Mesenteric fat pad (tissue), 1 donor: ENCODE measurements at places on chromosomes 16 and 17. TPM values are rescaled to one million over a fixed set of nuclear protein-coding genes. Genes with fewer than 3 reads are reported as not detected.

The CCDC102A gene
- total RNA-seq = 5.0 TPM

DNA sequence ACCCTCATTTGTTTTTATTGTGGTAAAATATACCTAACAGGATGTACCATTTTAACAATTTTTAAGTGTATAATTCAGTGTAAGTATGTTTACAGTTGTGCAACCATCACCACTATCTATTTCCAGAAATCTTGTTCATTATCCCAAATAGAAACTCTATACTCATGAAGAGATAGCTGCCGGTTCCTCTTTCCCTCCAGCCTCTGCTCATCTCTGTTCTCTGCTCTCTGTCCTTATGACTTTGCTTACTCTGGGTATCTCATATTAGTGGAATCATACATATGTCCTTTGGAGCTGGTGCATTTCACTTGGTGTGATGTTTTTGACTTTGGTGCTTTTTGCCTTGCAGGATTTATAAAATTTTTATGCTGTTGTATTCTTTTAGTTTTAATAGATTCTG, 19.4 kb downstream of the CYLD start:
- DNase-seq = no peak

The VMO1 gene
- total RNA-seq = 6.9 TPM

The MYCBPAP gene
- 0.61 TPM for total RNA-seq

The NPIPB6 gene
- 4.7 TPM for total RNA-seq

- DNase-seq = peak; percentile 65
Measured at GRCh38 chr17:20989991-20990855, 52.6 kb downstream of the USP22 start.

- DNase-seq = no peak
Measured at GRCh38 chr17:17840751-17841591, 4.2 kb upstream of the SREBF1 start.

GRCh38 chr17:41860254-41860931, 4.8 kb downstream of the KLHL11 start:
- DNase-seq = no peak

The BRICD5 gene
- 2.9 TPM for total RNA-seq

GRCh38 chr16:3101841-3102470, 2.9 kb upstream of the ZSCAN10 start:
- no peak for DNase-seq

DNA sequence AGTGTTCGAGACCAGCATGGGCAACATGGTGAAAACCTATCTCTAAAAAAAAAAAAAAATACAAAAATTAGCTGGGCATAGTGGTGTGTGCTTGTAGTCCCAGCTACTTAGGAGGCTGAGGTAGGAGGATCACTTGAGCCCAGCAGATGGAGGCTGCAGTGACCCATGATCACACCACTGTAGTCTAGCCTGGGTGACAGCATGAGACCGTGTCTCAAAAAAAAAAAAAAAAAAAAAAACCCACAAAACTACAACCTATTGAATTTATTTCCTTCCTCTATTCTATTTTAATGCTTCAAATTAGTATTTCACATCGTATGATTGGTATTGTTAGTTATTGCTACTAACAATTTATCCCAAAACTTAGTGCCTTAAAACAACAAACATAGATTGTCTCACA, 9.4 kb upstream of the NUFIP2 start:
- DNase-seq = no peak

DNA sequence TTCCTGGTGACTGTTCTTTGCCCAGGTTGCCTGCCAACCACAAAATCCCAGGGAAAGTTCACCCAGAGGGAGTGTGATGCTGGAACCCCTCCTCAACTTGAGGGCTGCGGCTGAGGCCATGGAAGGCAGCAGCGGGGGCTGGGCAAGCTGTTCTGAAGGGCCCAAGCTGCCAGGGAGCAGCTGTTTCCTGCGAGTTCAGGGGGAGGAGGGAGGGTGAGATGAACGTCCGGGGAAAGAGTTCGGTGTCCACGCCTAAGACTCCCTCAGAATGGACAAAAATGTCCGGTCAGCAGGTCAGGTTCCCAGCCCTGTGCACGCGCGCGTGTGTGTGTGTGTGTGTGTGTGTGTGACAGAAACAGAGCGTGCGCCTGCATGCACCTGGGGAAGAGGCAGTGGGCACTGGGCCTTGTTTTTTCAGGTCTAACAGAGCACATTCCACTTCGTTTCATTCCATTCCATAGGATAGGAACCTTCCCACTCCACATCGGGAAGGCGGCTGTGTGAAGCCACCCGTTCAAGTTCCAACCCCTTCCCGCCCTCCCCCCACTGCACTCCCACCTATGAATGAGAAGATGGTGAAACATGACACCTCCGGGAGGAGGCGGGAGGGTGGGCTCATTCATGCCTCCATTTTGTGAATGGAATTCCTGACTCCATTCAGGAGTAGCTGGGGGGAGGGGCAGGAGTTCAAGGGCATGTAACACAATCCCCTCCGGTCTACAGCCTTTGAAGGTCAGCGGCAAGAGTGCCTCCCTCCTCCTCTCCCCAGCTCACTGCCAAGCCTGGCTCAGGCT, 15.7 kb downstream of the ETV4 start:
- DNase-seq = no peak

The PLSCR3 gene
- 42.6 TPM for total RNA-seq

GRCh38 chr17:45016823-45017222, 34.6 kb downstream of the DCAKD start:
- DNase-seq = no peak

GRCh38 chr16:58425756-58426494, 33.7 kb downstream of the GINS3 start:
- DNase-seq = no peak

The CMIP gene
- total RNA-seq = 68.4 TPM

The TMEM235 gene
- total RNA-seq = not detected

The AGRP gene
- not detected for total RNA-seq

DNA sequence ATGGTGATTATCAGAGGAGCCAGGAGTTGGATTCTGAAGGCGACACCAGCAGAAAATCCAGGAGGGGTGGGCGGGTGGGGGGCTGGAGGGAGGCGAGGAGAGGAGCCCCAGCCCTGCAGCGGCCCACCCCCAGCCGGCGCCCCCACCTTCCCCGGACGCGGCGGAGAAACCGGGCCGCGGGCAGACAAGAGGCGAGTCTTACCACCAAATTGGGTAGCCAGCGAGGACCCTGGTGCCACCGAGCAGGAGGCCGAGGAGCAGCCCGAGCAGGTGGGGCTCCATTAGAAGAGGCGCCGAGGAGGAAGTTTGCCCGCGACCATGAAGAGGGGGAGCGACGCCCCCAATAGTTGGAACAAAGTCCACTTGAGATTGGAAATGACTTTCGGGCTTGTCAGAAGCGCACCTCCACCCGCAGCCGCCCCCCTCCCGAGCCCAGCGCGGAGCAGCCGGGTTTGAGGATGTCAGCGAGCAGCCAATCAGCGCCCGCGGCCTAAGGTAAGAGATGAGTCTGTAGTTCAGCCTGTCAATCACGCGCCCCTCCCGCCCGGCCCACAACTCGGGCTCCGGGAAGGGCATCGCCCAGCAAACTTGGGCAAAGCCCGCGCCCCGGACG, at the start of gene WNT3:
Gene WNT3 (minus strand): TSS at position 377 of the 613 bp plus-strand sequence. CDS start 95 bp downstream, at position 282.
- DNase-seq = no peak

- no peak for DNase-seq
Measured at GRCh38 chr16:66354034-66354909, 12.2 kb upstream of the CDH5 start.

- DNase-seq = peak; percentile 95
Measured at GRCh38 chr17:29591737-29592608, 959 bp upstream of the ANKRD13B start.

DNA sequence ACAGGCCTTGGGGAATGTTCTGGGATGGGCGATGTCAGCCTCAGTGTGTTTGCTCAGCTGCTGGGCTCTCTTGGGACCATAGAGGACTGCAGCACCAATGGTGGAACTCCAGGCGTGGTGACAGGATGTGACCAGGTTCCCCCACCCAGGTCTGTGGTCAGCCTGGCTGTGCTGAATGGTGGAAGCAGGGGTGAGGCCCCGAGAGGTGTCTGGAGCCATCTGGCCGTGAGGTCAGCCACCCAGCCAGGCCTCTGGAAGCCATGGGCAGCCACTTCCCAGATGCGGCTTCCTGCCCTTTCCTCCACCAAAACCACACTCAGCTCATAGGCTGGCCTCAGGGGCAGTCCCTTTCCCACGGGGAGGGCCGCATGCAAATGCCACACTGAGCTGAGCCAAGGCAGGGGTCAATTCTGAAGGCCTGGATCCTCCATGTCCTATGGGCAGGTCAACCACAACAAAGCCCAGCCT, 7.8 kb upstream of the MAPK7 start:
- DNase-seq = no peak

The TBC1D3I gene
- total RNA-seq = 0.19 TPM

The DYNLRB2 gene
- not detected for total RNA-seq

- no peak for DNase-seq
Measured at GRCh38 chr16:68512183-68512582, 26.9 kb upstream of the ZFP90 start.
